ENCODE measurements at places on chromosomes 1 and 21. TPM values are rescaled to one million over a fixed set of nuclear protein-coding genes. Genes with fewer than 3 reads are reported as not detected.

GRCh38 chr1:236159704-236160539, 17.6 kb downstream of the GPR137B start:
- H3K4me3 ChIP-seq, result no peak overlapping the region
- peak; percentile 43 for DNase-seq
- H3K27ac ChIP-seq, result no peak overlapping the region
- H3K4me1 ChIP-seq, result no peaks in the 10 kb centered on the region
- H3K27me3 ChIP-seq, result no peaks in the 10 kb centered on the region

DNA sequence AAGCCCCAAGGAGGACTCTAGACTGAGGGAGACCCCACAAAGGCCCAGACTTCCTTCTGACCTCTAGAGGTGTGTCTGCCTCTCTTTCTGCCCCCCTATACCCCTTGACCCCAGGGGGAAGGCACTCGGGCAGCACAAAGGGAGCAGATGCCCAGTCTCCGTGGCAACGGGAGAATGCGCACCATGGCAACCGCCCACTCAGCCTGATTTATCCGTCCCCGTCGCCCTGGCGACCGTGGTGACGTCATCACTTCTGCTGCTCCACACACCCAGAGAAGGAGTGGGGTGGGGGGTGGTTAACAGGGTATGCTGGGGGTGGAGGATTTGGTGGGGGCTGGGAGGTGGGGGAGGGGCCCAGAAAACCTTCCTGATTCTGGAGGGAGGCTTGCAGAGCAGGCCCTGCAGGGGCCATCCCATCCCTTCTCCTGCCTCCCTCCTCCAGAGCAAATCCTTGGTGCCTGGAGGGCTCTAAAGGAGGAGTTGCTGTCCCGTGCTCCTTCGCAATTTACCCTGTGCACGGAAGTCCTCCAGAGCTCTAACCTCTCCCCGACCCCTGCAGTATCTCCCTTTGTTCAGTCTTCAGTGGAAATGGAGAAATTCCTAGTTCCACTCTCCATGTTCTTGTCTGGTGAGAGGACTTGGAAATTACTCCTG, 6.3 kb downstream of the CELF3 start:
- H3K4me3 ChIP-seq, result no peak overlapping the region
- H3K36me3 ChIP-seq, result no peaks in the 10 kb centered on the region
- DNase-seq, result no peak

- no peak overlapping the region for H3K27ac ChIP-seq
- no peaks in the 10 kb centered on the region for H3K36me3 ChIP-seq
- DNase-seq, result no peak
- H3K27me3 ChIP-seq, result no peaks in the 10 kb centered on the region
- H3K4me1 ChIP-seq, result no peaks in the 10 kb centered on the region
Measured at GRCh38 chr1:39940980-39941871, 13.7 kb upstream of the MFSD2A start.

DNA sequence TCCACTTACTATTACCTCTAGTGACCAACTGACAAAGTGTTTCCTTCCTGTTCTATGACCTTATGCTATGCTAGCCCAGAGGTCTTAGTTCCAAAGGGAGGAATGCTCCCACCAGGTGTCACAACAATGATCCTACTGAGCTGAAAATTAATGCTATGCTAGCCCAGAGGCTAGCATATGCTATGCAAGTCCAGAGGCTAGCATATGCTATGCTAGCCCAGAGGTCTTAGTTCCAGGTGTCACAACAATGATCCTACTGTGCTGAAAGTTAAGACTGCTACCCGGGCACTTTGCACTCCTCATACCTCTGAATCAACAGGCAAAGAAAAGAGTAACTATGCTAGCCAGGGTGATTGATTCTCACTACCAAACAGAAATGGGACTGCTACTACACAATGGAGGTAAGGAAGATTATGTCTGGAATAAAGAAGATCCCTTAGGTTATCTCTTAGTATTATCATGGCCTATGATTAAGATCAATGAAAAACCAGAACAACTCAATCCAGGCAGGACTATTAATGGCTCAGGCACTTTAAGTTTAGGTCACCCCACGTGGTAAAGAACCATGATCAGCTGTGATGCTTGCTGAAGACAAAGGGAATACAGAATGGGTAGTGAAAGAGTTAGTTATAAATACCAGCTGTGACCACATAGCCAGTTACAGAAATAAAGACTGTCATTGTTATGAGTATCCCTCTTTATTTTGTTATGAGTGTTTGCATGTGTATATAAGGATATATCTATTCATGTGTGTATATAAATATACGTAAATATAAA, 114.1 kb downstream of the CSMD2 start:
- H3K27ac ChIP-seq, result no peak overlapping the region
- no peak for DNase-seq
- H3K36me3 ChIP-seq, result no peaks in the 10 kb centered on the region

GRCh38 chr1:201754353-201754752, 74.6 kb upstream of the IPO9 start:
- no peak for DNase-seq
- H3K4me3 ChIP-seq, result no peak overlapping the region
- no peaks in the 10 kb centered on the region for H3K27me3 ChIP-seq
- H3K4me1 ChIP-seq, result peaks cover 5% of the 10 kb centered on the region
- no peak overlapping the region for H3K27ac ChIP-seq

ADAMTS4 gene
- total RNA-seq, result 1.2 TPM

HPDL gene
- 4.5 TPM for total RNA-seq

PRDM16 gene
- not detected for total RNA-seq

DNA sequence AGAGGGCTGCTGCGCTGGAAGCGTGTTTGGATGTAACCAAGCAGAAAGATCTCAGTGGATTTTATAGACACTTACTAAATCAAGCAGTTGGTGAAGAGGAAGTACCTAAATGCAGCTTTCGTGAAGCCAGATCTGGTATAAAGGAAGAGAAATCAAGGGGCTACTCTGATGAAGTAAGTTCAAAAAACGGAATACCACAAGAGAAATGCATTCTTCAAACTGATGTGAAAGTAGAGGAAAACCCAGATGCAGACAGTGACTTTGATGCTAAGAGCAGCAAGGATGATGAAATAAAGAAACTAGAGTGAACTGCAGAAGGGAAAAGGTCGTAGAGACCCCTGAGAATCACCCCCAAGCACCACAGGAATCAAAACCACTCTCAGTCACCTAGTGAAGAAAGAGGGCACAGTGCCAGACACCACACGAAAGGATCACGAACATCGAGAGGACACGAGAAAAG, 40.8 kb upstream of the NEXN start:
- H3K4me3 ChIP-seq, result no peak overlapping the region
- no peak overlapping the region for H3K27ac ChIP-seq
- peaks cover 13% of the 10 kb centered on the region for H3K4me1 ChIP-seq
- H3K36me3 ChIP-seq, result peaks cover 8% of the 10 kb centered on the region
- DNase-seq, result no peak

DNA sequence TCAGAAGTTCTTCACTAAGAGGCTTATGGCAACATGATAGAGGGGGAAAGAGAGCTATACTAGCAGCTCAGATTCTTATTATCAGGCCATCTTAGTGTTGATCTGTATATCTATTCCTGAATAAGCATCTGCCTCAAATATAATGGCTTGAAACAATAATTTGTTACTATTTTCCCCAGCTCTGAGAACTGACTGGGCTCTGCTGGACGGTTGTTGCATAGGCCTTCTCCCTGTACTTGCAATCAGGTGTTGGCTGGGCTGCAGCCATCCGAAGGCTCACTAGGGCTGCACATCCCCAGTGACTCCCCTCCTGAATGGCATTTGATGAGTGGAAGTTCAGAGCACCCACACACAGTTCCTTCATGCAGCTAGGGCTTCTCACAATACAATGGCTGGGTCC, 116.0 kb downstream of the PROX1 start:
- no peak overlapping the region for H3K27ac ChIP-seq
- H3K27me3 ChIP-seq, result no peaks in the 10 kb centered on the region
- H3K4me3 ChIP-seq, result no peak overlapping the region
- peaks cover 5% of the 10 kb centered on the region for H3K4me1 ChIP-seq
- H3K36me3 ChIP-seq, result no peaks in the 10 kb centered on the region

SPRR2G gene
- total RNA-seq, result not detected

STRIP1 gene
- total RNA-seq, result 61.6 TPM

DNASE2B gene
- total RNA-seq, result 1.9 TPM

GRCh38 chr1:41444785-41445184, 39.7 kb downstream of the EDN2 start:
- no peaks in the 10 kb centered on the region for H3K4me1 ChIP-seq
- no peaks in the 10 kb centered on the region for H3K36me3 ChIP-seq
- H3K27me3 ChIP-seq, result no peaks in the 10 kb centered on the region
- DNase-seq, result no peak

DNA sequence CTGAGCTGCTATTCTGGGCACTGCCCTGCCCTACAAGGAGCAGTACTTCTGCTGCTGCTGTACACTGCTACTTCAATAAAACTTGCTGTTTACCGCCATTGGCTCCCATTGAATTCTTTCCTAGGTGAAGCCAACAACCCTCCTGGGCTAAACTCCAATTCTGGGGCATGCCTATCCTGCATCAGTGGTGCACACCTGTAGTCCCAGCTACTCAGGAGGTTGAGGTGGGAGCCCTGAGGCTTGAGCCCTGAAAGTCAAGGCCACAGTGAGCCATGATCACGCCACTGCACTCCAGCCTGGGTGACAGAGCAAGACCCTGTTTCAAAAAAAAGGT, 21.2 kb downstream of the PDIK1L start:
- no peak overlapping the region for H3K27ac ChIP-seq
- H3K4me1 ChIP-seq, result peaks cover 16% of the 10 kb centered on the region
- H3K27me3 ChIP-seq, result no peaks in the 10 kb centered on the region
- no peak for DNase-seq
- no peak overlapping the region for H3K4me3 ChIP-seq

ILDR2 gene
- 1.9 TPM for total RNA-seq

GRCh38 chr1:232328486-232329102, 301.3 kb downstream of the SIPA1L2 start:
- DNase-seq, result no peak
- no peaks in the 10 kb centered on the region for H3K27me3 ChIP-seq
- no peaks in the 10 kb centered on the region for H3K36me3 ChIP-seq
- no peak overlapping the region for H3K27ac ChIP-seq
- H3K4me3 ChIP-seq, result no peak overlapping the region

GCSAML gene
- 0.14 TPM for total RNA-seq

- no peak overlapping the region for H3K27ac ChIP-seq
- no peak overlapping the region for H3K4me3 ChIP-seq
Measured at GRCh38 chr1:232768793-232769192, 36.4 kb upstream of the MAP10 start.

DNA sequence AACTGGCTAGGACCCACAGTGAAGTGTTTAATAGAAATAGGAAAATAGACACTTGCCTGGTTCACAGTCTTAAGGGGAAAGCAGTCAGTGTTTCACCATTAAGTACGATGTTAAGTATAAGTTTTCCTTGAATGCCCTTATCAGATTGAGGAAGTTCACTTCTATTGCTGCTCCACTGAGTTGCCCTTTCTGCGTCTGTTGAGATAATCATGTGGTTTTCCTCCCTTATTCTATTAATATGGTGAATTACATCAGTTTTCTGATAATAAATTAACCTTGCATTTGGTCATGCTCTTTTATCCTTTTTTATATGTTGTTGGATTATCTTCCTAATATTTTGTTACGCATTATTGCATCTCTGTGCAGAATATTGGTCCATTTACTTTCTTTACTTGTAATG, 21.4 kb downstream of the UTS2 start:
- DNase-seq, result no peak
- no peaks in the 10 kb centered on the region for H3K4me1 ChIP-seq
- no peaks in the 10 kb centered on the region for H3K36me3 ChIP-seq
- no peak overlapping the region for H3K4me3 ChIP-seq

- no peak overlapping the region for H3K27ac ChIP-seq
- no peaks in the 10 kb centered on the region for H3K27me3 ChIP-seq
- no peak overlapping the region for H3K4me3 ChIP-seq
- H3K4me1 ChIP-seq, result no peaks in the 10 kb centered on the region
- no peak for DNase-seq
- H3K36me3 ChIP-seq, result no peaks in the 10 kb centered on the region
Measured at GRCh38 chr1:67991546-67991945, 58.9 kb downstream of the DIRAS3 start.

PRR9 gene
- not detected for total RNA-seq

GRCh38 chr1:57109883-57110282, 144.1 kb upstream of the C8B start:
- DNase-seq, result no peak
- H3K4me1 ChIP-seq, result no peaks in the 10 kb centered on the region
- no peaks in the 10 kb centered on the region for H3K36me3 ChIP-seq
- no peak overlapping the region for H3K4me3 ChIP-seq
- H3K27me3 ChIP-seq, result no peaks in the 10 kb centered on the region
- H3K27ac ChIP-seq, result no peak overlapping the region

DNA sequence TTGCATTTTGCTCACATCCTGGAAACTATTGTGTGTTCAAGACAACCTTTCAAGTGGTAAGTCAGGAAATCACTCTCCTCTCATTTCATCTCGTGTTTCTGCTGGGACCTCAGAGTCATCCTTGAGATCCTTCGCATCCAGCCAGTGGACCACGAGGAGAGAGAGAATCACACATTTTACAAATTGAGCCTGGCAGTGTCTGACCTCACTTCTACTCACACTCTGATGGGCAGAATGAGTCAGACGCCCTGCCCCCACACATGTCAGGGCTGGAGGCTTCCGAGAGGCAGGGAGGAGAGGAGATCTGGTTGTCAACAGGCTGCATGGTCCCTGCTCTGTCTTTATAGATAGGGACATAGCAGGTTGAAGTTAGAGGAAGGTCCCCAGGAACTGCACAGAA, 509.7 kb downstream of the AJAP1 start:
- H3K4me3 ChIP-seq, result no peak overlapping the region
- no peak overlapping the region for H3K27ac ChIP-seq
- H3K4me1 ChIP-seq, result no peaks in the 10 kb centered on the region
- no peak for DNase-seq

GRCh38 chr1:7948960-7949359, 8.3 kb upstream of the TNFRSF9 start:
- peaks cover 3% of the 10 kb centered on the region for H3K4me1 ChIP-seq
- no peaks in the 10 kb centered on the region for H3K36me3 ChIP-seq
- DNase-seq, result no peak
- no peaks in the 10 kb centered on the region for H3K27me3 ChIP-seq
- H3K4me3 ChIP-seq, result no peak overlapping the region

DCLRE1B gene
- total RNA-seq, result 2.4 TPM

NEGR1 gene
- total RNA-seq, result 8.3 TPM

- H3K27ac ChIP-seq, result no peak overlapping the region
- H3K36me3 ChIP-seq, result no peaks in the 10 kb centered on the region
- DNase-seq, result no peak
- no peaks in the 10 kb centered on the region for H3K4me1 ChIP-seq
- no peak overlapping the region for H3K4me3 ChIP-seq
Measured at GRCh38 chr1:173551699-173552098, 51.2 kb downstream of the SLC9C2 start.

DNA sequence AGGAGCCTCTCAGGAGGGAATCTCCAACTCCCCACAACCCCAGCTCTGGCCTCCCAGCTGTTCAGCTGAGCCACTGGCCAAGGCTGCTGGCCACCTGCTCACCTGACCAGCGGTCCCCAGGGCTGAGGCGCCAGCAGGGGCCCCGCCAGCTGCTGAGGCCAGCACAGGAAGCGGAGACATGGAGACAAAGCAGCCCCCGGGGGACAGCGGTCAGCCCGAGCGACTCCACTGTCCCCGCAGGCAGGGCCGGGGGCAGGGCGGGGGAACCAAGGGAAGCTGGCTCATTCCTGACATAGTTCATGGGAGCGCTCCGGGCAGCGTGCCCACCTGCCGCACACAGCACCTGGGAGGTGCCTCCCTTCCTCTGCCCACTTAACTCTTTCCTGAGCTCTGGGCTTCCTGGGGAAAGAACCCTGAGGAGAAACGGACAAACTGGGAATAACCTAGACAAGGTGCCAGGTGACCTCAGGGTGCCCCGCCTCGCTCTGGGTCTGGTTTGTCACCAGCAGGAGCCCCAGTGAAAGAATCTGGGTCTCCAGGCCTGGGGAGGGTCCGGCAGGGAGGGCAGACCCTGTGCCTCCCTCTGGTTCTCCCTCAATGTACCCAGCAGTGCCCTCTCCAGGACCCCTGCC, 10.7 kb downstream of the EPHA2 start:
- H3K27me3 ChIP-seq, result no peaks in the 10 kb centered on the region
- H3K36me3 ChIP-seq, result no peaks in the 10 kb centered on the region
- H3K27ac ChIP-seq, result peak overlapping the region; percentile 78
- peak overlapping the region; percentile 7 for H3K4me3 ChIP-seq

Measured in transverse colon (tissue), 4 donors.